ENCODE measurements at places on chromosomes 3 and 15.

DNA sequence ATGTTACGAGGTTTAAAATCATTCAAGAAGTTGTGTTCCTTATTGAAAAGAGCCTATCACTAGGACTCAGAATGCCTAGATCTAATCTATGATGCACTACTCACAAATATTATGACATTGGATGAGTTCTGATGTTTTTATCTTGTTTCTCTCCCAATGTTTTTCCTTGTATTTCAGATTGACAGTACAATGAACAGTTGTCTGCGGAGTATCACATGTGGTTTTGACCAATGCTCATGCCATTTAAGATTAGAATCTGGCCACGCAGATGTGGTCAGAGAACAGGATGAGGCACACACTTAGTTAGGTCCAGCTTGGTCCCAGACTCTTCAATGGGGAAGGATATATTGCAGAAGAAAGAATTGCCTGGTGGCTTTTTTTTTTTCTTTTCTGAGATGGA lies 25.6 kb upstream of the CCDC50 start:
- DNase-seq, result no peak

DNA sequence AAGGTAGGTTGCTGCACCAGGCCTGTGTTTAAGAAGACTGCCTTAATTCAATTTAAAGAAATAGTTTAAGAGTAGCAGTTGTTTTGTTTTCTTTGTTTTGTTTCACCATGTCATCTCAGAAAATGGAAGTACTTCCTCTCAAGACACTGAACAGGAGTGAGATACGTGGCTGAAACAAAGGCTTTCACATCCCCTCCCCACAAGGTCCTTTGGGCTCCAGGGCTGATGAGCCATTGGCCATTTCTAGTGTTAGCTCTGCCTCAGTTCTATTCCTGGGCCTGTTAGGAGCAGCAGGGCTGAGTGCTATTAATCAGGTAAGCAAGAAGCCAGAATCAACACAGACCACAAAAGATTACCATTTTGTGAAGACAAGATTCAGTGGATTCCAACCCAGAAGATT lies 132.8 kb downstream of the KCNAB1 start:
- no peak for DNase-seq

DNA sequence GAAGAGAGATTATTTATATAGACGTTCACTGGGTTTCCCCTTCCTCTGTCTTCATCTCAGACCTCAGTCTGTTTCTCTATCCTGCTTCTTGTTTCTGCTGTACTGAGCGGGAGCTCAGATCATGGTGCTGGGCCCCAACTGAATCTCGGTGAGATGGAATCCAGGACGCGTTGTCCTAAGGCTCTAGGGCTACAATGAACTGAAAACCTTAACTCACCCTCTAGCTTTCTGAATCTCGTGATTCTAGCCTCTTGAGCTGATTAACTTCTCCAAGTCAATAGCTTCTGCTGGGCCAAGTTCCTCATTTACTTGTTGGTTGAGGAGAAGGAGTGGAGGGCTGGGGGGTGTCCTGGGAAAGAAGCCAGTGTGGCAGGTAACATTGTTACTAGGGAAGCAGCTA lies 32.7 kb upstream of the MAP3K13 start:
- DNase-seq, result no peak

DNA sequence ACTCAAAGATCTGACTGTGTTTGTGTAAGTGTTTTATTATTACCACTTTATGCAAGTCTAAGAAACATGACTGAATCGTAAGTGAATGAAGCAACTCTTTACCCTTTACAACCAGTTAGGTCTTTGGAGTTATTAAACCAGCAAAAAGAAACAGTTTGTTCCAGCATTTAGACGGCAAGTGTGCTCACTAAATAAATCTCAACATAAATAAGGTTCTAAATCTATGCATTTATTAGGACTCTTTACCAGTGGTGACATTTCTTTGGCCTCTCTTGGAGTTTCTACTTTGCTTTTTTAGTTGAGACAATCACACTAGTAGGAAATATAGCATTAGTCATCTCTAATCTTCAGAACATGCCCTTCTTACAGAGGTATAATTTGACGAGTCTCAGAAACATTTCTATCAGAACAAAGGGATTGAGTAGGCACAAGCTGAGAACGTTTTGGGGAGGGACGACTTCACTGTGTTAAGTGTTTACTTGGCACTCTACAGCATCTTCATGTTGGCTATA lies 739.9 kb upstream of the NR2F2 start:
- DNase-seq, result no peak

- no peak for DNase-seq
Measured at GRCh38 chr3:113183748-113184661, 27.4 kb upstream of the BOC start.

DNA sequence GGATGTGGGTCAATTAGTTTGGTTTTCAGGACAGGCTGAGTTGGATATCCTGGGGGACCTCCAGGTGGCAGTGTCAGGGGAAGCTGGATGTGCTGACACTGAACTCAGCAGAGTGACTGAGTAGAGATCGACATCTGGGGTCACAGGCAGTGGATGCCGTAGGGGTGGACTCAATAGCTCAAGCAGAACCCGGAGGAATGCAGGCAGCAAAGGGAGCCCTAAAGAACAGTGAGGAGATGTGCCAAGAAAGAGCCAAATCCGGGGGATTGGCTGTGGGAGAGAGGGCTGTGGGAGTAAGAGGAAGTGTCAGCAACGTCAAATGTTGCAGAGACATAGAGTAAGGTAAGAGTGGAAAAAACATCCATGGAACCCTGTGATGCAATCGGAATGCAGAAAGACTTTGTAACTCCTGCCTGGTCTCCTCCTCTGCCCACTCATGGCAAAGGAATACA lies 11.6 kb downstream of the CCR5AS start:
- DNase-seq, result no peak

DNA sequence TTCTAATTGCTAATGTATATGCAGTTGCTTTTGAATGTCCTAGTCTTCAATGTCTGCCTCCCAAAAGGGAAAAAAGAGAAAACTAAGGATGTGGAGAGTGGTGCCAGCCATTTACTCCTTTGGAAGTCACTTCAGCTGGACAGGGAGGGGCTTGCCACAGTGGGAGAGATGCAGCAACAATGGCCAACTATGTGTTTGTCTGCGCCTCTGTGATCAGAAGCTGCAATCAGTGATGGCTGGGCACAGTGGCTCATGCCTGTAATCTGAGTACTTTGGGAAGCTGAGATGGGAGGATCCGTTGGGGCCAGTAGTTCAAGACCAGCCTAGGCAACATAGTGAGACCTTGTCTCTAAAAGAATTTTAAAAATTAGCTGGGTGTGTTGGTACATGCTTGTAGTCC lies 16.7 kb upstream of the CLRN1 start:
- no peak for DNase-seq

DNA sequence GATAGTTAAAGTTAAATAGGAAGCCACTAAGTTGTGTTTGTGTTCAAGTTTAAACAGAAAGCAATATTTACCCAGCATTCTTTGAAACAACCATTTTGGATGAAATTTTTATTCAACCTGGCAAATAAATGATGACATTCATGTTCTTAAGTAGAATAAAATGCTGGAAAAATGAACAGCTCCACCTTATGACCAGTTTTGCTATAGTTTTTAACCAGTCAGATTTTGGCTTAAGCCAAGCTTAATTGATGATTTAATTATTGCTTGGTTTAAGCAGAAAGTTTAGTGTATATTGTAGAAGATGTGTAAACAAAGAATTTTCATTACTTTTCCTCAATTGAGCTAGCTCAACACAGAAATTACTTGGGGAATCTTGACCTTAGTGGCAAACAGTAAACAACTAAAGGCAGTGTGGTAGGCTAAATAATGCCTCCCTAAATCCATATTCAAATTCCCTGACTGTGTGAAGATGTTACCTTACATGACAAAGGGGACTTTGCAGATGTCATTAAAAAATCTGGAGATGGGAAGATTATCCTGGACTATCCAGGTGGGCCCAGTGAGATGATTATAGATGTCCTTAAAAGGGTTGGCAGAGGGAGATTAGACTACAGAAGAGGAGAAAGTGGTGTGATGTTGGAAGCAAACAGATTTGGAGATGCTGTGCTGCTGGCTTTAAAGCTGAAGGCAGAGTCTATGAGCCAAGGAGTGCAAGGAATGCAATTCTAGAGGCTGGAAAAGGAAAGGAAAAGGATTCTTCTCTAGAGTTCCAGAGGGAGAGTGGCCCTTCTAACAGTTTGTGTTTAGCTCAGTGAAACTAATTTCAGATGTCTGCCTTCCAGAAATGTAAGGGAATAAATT lies 448.6 kb upstream of the GOLIM4 start:
- no peak for DNase-seq

DNA sequence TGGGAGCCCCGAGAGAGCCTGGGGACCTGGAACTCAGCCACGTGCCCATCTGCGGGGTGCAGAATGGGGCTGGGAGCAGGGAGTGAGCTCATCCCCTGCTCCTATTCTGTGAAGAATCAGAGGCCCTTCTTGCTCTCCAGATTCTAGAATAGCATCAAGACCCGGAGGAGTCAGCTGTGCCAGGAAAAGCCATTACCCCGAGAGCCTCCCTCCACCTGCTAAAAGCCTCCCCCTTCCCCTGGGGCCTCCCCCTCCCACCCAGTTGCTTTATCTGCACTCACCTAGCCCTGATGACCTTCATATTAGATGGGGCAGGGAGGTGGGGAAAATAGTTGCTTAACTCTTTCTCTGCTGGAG lies 23.1 kb downstream of the CCDC33 start:
- DNase-seq, result no peak

GRCh38 chr3:120440001-120440703 lies 10.6 kb downstream of the FSTL1 start:
- DNase-seq, result no peak
